ENCODE measurements at places on chromosomes 5 and 9. TPM values are rescaled to one million over a fixed set of nuclear protein-coding genes. Genes with fewer than 3 reads are reported as not detected.

Gene TRPM6
- total RNA-seq = 0.27 TPM

DNA sequence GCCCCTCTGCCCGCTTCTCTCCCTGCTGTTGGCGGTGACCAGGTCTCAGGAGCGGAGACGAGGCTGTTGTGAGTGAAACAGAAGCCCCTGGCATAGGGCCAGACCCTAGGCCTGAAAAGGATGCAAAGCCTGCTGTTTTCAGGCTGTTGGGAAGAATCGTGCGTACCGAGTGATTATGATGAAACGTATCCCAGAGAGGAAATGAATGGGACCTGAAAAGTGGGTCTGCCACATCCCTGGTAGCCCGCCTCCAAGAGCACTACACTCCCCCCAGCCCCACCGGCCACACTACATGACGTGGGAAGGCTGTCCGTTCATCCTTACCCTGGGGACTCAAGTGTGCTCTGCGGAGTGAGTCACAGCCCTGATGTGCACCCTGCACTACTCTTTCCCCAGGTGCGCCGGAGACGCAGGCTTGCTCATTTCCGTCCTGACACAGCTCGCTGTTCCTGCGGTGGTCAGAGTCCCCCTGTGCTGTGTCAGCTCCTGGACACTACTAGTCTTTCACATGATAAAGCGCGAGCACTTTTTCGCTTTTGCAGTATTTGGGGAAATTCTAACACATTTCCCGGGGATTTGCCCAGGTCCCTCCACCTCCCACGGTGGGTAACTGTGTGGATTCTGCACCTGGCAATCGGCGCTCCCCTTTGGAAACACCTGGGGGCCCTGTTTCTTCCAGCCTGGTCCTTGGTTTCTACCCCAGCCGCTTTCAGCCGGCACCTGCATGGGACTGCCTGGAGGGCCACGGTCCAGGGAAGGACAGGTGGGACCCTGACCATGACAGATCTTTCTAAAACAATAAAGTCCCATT lies 91.5 kb downstream of the ANKRD33B start:
- H3K27ac ChIP-seq = no peak overlapping the region
- H3K27me3 ChIP-seq = no peaks in the 10 kb centered on the region
- H3K4me3 ChIP-seq = no peak overlapping the region

Gene STC2
- total RNA-seq = 164 TPM

- no peak overlapping the region for H3K27ac ChIP-seq
- no peak overlapping the region for H3K4me3 ChIP-seq
- H3K27me3 ChIP-seq = no peaks in the 10 kb centered on the region
- DNase-seq = peak; percentile 36
- no peaks in the 10 kb centered on the region for H3K36me3 ChIP-seq
Measured at GRCh38 chr9:91681461-91682305, 258.1 kb upstream of the NFIL3 start.

Gene TMEM252
- total RNA-seq = not detected

- no peaks in the 10 kb centered on the region for H3K27me3 ChIP-seq
- no peak for DNase-seq
- no peaks in the 10 kb centered on the region for H3K36me3 ChIP-seq
- no peak overlapping the region for H3K27ac ChIP-seq
- H3K4me1 ChIP-seq = no peaks in the 10 kb centered on the region
Measured at GRCh38 chr9:69086312-69086711, 50.8 kb downstream of the FXN start.

Gene INSL4
- total RNA-seq = not detected

DNA sequence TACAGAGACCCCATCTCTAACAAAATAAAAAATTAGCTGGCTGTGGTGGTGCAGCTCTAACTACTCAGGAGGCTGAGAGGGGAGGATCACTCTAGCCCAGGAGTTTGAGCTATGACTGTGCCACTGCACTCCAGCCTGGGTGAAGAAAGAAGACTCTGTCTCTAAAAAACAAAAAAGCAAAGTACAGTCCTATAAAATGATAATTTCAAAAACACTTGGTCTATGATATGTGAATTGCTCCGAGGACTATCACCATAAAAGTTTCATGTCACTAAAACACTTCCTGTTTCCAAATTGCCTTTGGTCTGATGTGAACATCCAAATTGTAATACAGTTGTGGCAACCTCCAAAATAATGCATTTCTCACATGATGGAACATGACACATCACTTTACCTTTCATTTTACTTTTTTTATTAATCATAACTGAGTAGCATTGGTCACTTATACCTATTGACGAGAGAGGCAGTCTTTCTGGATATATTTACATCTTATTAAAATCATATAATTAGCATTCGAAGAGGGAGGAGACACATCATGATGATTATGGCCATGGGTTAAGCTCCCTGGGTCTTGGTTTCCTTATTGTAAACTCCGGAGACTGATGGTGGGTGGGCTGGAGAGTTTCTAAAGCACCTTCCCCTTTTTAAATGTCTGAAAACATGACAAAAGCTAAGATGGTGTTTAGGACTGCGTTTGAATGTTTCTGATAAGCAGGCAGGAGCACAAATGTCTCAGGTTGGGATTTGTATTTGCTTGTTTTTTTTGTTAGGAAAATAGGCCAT lies 25.8 kb upstream of the CD180 start:
- DNase-seq = no peak
- no peak overlapping the region for H3K27ac ChIP-seq
- no peaks in the 10 kb centered on the region for H3K36me3 ChIP-seq
- H3K27me3 ChIP-seq = no peaks in the 10 kb centered on the region

Gene FOXI1
- not detected for total RNA-seq

DNA sequence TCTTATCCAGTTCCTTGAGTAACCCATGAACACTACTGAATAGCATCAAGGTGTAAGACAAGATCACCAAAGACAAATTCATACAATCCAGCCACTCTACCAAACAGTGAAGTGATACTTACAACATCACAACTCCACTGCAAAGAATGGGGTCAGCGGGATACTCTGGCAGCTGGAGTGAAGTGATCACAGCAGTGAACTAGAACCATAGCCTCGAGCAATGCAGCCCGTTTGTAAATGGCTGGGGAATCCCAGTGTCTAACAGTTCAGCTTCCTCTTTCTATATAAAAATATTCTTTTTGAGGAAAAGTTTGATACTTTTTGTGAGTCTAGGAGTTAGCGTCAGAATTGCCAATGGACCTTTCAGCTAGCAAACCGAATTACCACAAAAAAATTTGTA lies 515.2 kb downstream of the ZNF608 start:
- no peaks in the 10 kb centered on the region for H3K36me3 ChIP-seq
- no peak for DNase-seq
- H3K27ac ChIP-seq = no peak overlapping the region

Gene BTNL8
- not detected for total RNA-seq

Gene ANGPTL2
- 17.5 TPM for total RNA-seq

DNA sequence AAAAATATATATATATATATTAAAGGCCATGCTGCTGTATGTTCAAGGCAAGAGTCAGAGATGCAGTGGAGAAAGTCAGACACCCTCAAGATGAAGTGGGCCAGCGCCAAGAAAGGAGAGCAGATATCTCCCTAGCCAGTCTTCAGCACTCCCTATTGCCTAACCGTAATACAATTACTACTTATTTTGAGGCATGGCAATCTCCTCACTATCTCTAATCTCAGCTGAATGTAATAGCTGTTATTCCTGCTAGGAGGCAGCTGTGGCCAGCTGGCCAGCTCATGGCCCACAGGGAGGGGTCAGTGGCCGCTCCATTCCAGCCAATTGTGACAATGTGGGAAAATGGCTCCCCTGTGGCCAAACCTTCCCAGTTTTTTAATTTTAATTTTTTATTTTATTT lies 87.5 kb upstream of the FBXW11 start:
- H3K27ac ChIP-seq = no peak overlapping the region
- no peaks in the 10 kb centered on the region for H3K27me3 ChIP-seq
- peaks cover 8% of the 10 kb centered on the region for H3K36me3 ChIP-seq

DNA sequence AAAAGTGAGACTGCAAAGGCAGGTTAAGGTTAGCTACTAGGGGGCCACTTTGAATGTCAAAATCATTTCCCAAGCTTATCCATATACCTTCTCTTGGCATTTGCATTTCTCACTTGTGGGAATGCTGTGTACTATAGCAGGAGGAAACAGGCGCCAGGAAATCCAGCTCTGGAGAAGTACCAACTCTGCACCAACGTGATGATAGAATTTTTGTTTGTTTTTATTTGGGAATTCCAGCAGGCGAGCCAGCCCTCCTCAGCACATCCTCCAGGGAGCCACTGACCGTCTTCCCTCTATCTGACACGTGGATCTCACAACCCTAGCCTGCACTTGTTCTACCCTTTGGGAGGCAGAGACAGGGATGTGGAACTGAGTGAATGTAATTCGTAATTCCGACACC lies 318.0 kb downstream of the ACTL7B start:
- no peak overlapping the region for H3K27ac ChIP-seq
- H3K27me3 ChIP-seq = no peaks in the 10 kb centered on the region
- H3K4me3 ChIP-seq = no peak overlapping the region
- no peaks in the 10 kb centered on the region for H3K36me3 ChIP-seq
